ENCODE measurements at places on chromosomes 7 and 10. TPM values are rescaled to one million over a fixed set of nuclear protein-coding genes. Genes with fewer than 3 reads are reported as not detected.

- no peak for DNase-seq
Measured at GRCh38 chr7:147279514-147279913, 1162.9 kb downstream of the CNTNAP2 start.

- peak; percentile 85 for DNase-seq
Measured at GRCh38 chr10:97714401-97715258, 1.1 kb downstream of the MARVELD1 start.

GRCh38 chr10:11311027-11311426 lies 293.4 kb downstream of the CELF2 start:
- no peak for DNase-seq

DNA sequence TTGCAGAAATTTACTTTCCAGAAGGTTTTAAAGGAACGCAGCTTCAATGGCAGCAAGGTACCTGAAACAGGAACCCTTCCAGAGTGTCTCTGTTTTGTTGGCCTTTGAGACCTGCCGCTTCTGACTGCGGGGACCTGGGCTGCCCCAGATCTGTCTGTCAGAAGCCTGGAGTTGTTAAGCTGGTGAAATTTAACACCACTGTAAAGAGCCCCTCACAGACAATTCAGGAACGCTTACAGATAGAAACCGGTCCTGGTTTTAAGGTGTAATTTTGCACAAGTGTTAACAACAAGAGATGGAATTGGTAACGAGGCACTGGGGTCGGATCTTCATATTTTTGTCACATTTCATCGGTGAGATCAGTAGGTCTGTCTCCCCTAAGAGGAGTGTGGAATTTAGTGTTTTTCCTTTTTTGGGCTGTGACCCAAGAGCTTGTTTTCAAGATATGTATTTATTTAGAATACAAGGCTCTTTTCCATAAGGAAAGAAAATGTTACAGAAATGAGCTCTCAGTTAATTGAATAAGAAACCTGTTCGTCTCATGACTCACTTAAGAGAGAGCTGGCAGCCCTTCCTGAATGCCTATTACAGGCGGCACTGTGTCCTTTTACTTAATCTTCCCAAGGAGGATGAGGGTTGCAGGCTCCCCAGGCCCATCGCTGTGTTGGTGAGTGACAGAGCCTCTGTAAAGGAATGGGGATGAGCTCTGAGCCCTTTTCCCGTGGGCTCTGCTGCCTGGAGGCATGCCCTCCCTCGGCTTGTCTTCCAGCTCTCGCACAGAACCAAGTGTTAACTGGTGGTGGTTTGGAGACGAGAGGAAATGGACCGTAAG lies 168.7 kb downstream of the CUX1 start:
- no peak for DNase-seq

DNA sequence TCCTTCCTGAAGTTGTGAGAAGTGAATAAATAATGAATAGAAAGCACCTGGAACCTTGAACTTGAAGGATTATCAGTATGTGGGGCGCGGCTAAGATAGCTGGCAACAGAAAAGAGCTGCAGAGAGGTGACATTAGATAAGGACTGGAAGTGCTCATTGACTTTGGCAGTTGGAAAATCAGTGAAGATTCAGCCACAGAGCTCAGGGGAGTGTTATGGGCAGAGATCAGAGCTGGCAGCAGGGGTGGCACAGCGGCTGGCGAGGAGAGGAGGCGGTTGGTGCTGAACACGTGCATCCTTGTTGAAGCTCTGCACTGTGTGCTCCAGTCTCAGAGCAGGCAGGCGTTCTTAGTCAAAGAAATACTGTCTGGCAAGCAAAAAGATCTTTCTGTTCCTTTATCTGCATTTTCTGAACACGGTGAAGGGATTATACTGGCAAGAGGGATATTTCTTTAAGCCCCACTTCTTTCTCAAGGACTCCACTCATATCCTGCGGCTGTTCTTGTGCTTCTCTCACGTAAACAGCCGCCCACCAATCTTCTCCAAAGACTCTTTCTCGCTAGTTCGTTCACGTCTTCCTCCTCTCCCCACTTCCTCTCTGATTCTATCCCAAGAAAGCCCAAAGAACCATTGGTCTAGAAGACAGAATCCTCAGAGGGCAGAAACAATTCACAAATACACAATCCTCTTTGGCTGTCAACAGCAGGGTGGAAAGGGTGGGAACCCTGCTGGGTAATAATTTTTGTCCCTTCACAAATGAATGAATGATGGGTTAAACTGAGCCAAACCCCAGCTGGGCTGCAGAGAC lies 38.6 kb upstream of the ADD3 start:
- no peak for DNase-seq

- DNase-seq, result no peak
Measured at GRCh38 chr10:129601737-129602136, 134.7 kb downstream of the MGMT start.

DNA sequence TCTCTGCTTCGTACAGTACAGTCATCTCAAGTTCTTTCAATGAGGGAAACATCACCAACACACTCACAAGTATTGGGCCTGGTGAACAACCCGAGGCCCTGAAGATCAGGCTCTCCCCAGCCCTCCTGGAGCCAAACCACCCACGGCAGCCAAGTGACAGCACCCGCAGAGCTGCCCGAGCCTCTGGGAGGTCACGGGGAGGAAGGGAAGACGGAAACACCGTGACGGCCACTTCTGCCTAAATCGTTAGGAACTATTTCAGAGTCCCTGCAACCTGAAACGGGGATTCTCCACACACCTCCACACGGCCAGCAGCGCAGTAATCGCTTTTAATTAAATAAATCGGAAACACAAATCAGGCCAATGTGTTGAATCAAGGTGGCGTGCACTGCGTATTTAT lies 222.6 kb downstream of the MAD1L1 start:
- DNase-seq, result no peak

GRCh38 chr7:133940368-133940767 lies 186.8 kb upstream of the LRGUK start:
- no peak for DNase-seq

GRCh38 chr10:49617121-49618020 lies 3.5 kb downstream of the CHAT start:
- no peak for DNase-seq

- DNase-seq, result no peak
Measured at GRCh38 chr10:103499881-103500280, 6.4 kb downstream of the NEURL1 start.

GRCh38 chr7:79741684-79742083 lies 288.2 kb upstream of the MAGI2 start:
- DNase-seq, result no peak

DNA sequence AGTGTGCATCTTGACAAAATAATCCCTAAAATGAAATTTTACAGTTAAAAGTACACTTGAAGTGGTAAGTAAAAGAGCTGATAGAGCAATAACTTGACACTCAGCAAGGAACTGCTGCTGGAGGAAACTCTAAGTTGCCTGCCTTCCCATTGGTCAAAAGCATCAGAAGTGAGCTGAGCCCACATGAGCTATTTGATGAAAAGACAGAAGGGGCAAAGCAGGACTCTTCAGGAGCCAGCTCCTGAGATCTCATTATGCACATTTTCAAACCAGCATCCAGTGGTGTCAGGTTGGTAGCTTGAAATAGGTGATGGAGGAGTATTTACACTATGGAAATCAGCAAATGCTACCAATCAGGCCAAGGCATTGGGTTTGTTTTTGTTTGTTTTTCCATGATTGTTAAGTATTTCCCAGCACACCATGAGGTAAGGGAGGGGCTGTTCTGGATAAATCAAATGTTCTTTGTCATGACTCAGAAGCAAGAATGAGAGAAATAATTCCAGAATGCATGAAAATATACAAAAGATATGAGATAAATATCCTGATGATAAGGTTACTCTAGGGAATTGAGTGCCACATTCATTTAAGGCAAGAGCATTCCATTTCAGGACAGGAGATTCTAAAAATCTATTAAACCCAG lies 316.6 kb downstream of the SNX13 start:
- DNase-seq, result peak; percentile 58

DNA sequence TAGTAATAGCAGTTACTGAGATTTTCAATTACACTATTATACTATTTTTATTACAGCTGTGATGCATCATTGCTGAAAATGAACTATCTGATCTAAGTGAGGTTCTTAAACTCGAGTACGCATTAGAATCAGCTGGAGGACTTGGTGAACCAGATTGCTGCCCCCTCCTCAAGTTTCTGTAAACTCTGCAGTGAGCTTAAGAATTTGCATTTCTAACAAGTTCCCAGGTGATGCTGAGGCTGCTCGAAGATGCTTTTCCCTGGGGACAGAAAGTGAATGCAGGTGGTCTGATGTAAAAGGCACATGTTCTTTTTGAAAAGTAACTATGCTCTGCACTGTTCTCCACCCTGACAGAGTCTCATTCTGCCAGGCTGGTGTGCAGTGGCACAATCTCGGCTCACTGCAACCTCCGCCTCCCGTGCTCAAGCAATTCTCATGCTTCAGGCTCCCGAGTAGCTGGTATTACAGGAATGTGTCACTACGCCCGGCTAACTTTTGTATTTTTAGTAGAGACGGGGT lies 12.5 kb downstream of the RNF133 start:
- DNase-seq, result no peak

GRCh38 chr10:30176182-30176581 lies 116.8 kb upstream of the JCAD start:
- DNase-seq, result peak; percentile 62

DNA sequence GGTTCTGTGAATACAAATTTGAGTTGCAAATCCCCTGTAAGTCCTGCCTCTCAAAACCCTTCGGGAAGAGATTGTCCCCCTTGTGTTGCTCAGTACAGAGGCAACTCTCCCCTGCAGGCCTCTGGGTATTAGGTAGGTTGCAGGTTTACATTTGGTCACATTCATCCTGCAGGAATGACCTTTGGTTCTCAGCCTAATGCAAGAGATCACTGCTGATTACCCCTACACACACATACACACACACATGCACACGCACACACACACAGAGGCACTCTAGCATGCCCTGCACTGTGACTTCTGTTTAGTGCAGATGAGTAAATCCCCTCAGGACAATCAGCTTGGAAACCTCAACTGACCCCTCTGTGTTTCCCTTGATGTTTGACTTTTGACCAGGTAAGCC lies 69.2 kb downstream of the C10orf67 start:
- DNase-seq, result no peak

DNA sequence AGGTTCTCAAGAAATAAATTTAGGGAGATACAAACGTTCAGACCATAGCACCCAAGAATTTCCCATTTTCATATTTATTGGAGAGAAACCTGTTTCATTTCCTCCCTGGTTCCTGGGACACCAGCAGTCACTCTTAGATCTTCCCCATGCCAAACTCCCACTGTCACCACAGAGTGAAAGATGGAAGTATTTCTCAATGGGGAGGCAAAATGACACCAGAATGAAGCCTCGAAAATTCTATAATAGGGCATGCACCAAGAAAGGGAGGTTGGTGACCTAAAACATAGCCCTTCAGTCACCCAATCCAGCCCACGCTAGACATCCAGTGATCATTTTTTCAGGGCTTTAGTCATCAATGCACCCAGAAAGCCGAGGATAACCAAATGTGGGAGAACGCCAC lies 148.1 kb upstream of the PLXDC2 start:
- no peak for DNase-seq

- DNase-seq, result no peak
Measured at GRCh38 chr7:80772347-80772993, 134.0 kb downstream of the CD36 start.

Gene ITGB8
- not detected for total RNA-seq

Gene TBXAS1
- total RNA-seq, result 1.8 TPM

Gene DNAJC2
- 25.1 TPM for total RNA-seq

Gene LRGUK
- total RNA-seq, result 0.07 TPM

Gene DNTT
- not detected for total RNA-seq

Gene ZWINT
- 53.2 TPM for total RNA-seq

Gene PDZD7
- total RNA-seq, result 0.96 TPM

Gene GCK
- not detected for total RNA-seq
